ENCODE measurements at places on chromosomes 13 and 19.

DNA sequence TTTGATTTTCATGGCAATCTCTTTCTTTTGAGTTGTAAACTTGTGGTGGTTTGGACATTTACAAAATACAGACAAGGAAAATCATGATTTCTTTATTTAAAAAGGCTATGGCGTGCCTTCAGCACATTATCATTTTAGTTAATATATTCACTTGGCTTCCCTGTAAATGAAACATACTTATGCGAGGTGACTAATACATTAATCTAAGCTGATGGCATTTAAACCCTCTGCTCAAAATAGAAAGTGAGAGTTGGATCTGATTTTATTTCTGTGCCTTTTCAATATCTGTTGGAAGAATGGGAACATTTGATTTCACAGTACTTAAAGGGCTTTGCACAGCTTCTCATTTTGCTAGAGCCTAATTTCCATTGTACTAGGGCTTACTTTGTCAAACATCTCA, 289.8 kb downstream of the MTUS2 start:
- no peak for DNase-seq

GRCh38 chr19:50794074-50794875, 4.1 kb downstream of the ACP4 start:
- no peak for DNase-seq

DNA sequence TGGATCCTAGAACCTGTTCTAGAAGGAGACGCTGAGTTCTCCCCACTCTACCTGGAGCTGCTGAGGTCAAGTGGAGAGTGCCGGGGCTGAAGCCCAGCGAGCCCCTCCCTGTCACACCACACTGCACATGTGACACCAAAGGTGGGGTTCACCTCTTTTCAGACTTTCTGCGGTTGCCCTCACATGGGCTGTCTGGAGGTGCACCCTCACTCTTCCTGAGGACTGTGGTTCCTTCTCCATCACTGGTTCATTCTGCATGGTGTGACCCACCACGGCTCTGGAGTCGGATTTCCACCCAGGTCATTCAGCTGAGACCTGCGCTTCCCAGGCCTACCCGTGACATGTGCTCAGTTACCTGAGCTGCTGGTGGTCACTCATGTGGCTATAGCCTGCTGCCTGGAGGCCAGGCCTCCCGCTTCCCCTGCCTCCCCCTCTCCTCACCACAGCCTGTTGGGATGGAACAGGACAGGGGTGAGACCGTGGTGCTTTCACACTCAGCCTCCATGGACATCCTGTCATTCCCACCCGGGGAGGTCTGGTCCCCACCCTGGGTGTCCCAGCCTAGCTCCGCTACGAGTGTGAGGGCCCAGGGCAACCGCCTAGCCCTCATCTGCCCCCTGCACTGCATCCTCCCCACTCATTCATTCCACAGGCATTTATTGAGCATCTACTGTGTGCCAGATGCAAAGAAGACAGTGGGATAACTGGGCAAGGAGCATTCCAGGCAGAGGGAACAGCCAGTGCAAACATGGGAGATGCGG, 605 bp upstream of the A1BG start:
- DNase-seq = no peak

DNA sequence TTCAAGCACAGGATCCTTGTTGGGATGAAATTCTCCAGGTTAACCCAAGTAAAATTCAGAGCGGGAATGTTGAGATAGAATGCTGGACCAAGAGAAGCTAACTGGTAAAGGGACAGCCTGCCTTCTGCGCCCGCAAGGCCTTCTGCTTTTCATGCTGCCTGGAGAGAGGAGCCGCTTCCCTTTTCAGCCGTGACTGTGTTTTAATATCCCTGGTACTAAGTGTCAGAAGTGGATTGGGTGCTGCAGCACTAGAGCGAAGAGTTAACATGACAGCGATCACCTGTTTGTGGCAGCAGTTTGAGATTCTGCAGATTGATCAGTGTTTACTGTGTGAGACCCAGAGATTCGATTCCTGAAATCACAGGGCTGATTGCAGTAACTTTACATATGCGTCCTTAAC, 197.4 kb upstream of the ZNF536 start:
- no peak for DNase-seq

DNA sequence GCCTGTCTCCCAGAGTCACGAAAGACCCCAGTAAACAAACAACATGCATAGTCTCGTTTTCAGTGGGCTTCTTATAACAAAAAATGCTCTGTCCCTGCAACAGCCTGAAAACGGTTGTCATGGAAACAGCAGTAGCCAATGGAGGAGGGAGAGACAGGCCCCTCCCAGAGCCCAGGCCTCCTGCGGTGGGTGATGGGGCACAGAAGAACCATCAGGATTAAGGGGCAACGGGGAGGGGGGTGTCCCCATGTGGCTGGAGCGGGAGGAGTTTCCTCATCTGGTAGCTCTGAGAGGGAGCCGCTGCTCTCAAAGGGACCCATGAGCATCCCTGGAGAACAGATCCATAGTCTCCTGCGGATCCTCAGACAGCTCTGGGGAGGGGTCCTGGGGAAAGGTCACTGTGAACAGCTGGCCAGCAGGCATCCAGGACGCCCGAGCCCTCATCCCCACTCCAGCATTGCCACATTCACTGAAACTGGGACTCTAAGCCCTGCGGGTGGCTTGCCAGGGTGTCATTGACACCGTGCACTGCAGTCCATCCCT, 37.5 kb upstream of the PNMA8B start:
- DNase-seq = no peak

DNA sequence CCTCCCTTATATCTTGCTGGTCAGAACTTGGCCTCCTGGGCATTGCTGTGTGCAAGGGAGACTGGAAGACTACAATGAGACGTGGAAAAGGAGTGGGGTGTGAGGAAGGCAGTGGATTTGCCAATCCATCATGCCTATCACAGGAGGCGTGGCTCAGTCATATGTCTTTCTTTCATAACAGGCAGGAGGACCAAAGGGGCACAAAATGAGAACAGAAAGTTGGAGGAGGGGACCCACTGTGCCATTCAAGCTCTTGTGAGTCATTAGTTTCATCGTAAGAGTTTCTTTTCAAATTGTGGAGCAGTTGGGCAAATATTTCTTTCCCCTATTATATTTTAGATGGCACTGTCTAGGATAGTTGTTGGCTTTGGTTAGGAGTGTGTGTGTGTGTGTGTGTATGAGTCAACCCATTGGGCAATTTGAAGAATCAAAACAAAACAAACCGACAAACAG, 471.5 kb downstream of the TSHZ3 start:
- DNase-seq = no peak

- no peak for DNase-seq
Measured at GRCh38 chr13:53743906-53744305, 715.3 kb downstream of the OLFM4 start.

DNA sequence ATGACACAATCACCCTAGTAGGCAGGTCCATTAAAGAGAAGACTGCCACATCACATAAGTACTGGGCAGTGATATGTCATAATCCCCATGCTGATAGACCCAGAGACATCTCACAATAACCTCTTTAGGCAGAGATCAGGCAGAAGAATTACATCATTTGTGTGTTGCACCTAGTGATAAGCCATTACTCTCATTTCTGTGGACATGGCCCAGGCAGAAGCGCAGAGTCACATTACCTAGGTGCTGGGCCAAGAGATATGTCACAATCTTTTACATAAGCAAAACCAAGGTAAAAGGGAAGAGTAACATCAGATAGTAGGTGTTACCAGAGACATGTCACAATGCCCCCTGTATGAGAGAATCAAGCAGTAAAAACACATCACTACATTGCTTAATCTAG, 71.9 kb downstream of the ZNF726 start:
- no peak for DNase-seq

DNA sequence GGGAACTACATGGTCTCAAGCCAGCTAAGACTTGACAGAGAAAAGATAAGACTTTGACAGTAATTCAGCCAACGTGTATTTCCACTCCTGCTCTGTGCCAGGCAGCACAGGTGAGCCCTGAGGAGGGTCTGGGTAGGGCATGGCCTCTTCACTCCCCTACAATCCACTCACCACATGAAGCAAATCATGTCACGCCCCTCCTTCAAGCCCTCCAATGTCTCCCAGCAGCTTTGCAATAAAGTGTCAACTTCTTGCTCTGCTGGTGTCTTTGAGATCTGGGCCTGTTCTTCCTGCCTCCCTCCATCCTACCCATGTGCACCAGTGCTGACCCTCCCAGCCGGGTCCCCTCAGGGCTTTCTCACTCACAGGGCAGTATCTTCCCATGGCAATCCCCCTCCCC, 58.5 kb downstream of the CCDC70 start:
- DNase-seq = no peak

DNA sequence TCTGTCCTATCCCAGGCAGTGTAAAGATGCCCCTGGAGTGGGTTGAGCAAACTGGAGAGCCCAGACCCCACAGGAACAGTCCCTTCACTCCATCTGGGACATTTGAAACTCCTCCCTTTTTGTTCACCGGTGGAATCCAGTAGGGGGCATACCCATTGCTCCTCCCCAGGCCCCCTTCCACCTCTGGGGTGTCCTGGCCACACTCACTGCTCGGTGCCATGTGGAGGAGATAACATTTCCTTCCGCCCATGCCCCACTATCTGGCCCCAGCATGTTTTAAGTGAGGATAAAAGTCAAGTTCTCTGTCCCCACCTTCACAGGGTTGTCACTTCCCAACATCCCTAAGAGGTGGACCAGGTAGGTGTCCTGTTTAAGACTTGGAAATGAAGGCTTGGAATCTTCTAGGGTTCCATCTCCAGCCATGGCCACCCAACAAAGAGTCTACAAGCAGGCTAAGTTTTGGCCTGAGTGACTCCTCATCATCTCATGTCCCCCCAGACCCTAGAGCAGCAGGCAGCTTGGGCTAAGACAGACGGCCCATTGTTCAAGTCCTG, 9.3 kb downstream of the ZNF526 start:
- no peak for DNase-seq

DNA sequence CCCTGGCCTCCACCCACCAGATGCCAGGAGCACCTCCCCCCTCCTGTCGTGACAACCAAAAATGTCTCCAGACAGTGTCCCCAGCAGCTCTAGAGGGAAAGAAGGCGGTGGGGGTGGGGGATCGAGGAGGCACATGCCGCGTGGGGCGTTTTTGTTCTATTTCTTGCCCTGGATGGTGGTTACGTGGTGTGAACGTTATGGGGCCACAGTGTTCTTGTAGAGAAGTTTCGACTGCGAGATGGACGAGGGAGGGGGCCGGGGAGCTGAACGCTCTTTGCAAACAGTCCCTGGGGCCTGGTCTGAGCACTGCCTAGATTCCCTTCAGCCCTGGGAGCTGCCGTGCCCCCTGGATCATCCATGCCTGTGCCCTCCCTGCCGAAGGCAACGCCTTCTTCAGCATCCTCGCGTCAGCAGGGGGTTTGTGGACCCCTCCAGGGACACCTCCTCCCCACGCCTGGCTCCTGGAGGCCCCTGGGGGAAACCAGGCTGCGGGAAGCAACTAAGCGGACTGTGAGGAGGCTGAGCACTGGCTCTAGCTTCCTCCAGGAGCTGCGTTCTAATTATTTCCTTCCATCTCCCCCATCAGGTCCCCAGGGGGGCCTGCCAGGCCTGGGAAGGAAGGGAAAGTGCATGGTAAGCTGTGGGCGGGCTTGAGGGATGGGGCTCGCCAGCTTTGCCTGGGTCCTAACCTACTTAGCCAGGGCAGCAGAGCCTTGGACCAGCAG, 131.5 kb downstream of the IER2 start:
- no peak for DNase-seq

DNA sequence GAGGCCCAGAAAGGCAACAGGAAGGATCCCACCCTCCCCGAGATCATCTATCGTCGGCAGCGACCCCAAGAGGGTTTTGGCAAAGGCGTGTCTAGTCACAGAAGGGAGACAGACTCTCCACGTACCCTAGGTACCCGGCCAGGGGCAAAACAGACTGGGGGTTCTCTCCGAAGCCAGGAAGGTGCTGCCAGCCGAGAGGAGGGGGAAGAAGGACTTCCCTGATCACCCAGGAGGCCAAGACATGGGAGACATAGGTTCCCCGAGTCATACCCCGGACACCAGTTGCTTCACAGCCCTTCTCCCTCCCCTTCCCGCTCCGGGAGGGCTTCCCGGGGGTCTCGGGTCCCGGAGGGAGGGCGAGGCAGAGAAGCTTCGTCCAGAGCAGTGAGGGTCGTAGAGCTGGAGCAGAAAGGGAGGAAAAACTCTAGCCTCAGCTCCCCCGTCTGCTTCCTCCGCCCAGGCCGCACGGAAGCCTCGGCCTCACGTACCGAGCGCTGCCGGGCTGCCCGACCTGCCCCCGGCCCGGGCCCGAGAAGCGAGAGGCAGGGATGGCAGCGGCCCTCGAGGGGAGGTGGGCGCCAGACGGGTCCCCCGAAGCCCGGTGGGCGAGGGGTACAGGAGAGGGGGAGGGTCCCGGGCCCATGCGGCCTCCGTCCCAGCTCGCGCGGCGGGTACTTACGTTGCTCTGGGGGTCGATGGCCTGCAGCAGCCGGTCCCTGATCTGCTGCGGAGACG, 644 bp downstream of the MED26 start:
- DNase-seq = no peak

DNA sequence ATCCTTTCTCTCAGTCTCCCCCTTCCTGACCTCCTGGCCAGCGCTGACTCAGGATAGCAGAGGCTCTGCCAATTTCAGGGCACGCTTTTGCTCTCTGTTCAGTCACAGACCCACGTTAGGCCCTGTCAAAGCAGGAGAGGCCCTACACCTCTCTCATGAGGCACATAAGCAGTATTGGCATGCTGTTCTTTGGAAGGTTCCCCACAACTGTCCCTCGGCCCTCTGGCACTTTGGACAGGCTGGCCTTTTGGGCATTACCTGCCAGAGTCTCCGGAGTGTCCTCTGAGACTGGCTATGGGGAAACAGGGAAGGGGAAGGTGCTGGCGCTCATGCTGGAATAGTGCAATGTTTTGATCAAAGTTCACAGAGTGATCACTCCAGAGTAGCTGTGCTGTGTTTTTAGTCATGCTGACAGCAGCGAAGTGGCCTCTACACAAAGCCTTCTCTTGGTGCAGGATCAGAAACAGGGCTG, 23.7 kb upstream of the UBE2L5 start:
- no peak for DNase-seq

- no peak for DNase-seq
Measured at GRCh38 chr13:20728579-20729311, 25.2 kb downstream of the IL17D start.

All from CD8-positive, alpha-beta memory T cell (primary cell).